Right ventricle myocardium inferior (tissue), 1 donor: ENCODE measurements at places on chromosomes 4 and X. TPM values are rescaled to one million over a fixed set of nuclear protein-coding genes. Genes with fewer than 3 reads are reported as not detected.

The PCDH18 gene
- total RNA-seq = 6.2 TPM

The TMEM255A gene
- total RNA-seq = 0.97 TPM

The SORBS2 gene
- total RNA-seq = 828 TPM

The IL2 gene
- not detected for total RNA-seq

The SRPX gene
- total RNA-seq = 63.8 TPM

The HMGB3 gene
- 7.8 TPM for total RNA-seq

The ZNF711 gene
- total RNA-seq = 0.27 TPM

The GPR173 gene
- total RNA-seq = 0.35 TPM

The COX7B2 gene
- total RNA-seq = not detected

The CTSO gene
- total RNA-seq = 7.4 TPM

The CYTL1 gene
- 0.81 TPM for total RNA-seq

The ARHGEF9 gene
- 38.0 TPM for total RNA-seq

- DNase-seq = no peak
These were observed 113.1 kb upstream of the VCX2 start for GRCh38 chrX:8284131-8284530.

GRCh38 chrX:136936183-136936549, 55.6 kb upstream of the RBMX start:
- DNase-seq = no peak

DNA sequence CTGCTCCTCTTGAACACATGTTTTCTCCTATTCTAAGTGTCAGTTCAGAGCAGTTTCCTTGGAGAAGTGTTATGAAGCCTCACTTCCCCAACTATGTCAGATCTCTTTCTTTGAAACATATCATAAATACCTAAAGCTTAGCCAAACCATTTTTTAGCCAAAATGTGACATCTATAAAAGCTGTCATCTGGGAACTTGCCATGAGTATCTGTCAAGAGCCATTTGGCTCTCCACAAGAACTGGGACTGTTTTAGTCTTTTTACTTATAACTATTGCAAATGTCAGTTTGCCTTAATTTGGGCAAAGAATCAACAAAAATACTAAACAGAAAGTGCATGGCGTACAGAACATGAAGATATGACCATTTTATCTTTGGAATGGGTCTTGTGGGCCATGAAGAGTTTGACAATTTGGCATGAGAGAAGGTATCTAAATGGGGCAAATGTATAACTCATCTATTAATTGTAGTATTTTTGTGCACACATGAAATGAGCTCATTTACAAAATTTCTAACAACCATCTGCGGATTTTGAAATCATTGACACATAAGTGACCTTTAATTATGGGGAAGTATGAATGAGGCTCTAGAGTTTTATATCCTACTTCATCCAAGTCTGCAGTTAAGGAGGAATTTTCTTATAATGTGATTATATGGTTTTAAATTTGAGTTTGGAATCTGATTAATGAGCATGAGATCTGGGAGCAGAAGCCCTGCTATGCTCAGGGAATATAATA, 129.1 kb upstream of the PACRGL start:
- DNase-seq = no peak

GRCh38 chr4:79638735-79639134, 230.7 kb upstream of the GK2 start:
- no peak for DNase-seq

DNA sequence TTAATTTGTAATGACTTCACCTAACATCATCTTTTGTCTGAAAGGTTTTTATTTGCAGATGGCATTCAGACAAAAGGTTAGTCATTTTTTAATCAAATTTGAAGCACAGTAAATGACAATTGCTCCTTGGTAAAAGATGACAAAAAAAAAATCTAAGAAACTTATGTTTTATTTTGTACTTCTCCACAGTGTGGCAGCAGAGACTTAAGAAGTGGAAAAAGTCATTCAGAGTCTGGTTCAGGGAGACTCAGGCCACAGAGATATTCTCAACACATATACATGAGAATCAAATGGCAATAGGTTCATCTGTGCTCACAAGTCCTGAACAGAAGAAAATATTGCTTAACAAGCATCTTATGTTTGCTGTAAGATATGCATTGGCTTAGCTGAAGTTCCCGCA, 436.2 kb downstream of the KCNIP4 start:
- no peak for DNase-seq

GRCh38 chr4:21090094-21090666, 389.9 kb downstream of the PACRGL start:
- no peak for DNase-seq

DNA sequence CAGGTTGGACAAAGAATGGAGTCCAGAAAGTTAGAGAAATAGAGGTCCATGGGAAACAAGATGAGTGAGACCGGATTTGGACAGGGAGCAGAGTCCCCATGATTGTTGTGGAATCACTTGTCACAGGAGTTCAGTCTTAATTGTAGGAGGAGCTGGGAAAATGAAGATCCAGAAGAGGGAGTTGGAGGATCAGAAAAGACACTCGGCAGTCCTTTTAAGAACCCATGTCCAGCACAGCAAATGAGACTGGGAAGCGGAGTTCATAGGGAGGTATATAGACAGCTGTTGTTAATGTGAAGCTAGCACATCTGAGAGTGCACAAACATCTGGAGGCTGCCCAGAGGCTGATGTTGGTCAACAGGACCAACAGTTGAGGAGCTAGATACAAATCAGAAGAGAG, 111.4 kb upstream of the RXFP1 start:
- DNase-seq = no peak

DNA sequence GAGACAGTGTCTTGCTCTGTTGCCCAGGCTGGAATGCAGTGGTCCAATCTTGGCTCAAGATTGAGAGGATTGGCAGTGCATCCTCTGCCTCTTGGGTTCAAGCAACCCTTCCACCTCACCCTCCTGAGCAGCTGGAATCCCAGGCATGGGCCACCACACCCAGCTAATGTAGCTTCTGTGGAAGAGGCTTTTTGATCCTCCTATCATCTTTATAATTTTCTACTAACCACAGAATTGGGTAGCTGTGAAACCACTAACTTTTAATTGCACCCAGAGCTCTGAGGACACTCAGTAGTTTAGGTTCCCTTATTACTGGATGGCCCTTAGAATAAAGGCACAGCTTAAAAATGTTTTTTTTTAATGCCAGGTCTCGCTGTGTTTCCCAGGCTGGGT, 8.9 kb upstream of the AGA start:
- DNase-seq = no peak

DNA sequence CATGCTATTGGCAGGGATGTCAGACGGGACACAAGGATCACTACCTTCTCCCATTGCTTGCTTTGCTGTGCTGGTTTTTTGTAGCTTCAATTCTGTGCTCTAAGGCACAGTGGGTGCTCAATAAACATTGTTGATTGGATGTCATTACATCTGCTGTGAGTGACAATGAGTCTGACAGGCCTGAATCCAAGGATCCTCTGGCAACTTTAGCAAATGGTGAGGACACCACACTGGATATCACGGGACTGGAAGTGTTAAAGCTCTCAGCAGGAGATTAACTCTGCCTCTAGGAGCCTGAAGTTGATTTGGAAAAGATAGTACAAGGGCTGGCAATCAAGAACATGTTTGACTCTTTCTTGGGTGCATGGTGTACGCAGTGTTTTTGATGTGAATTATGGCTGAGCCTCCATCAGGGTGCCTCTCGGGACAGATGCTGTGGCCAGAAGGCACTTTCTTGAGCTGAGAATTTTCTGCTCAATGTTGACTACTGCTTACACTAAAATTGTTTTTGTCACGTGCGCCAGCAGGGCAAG, 217.9 kb downstream of the ARAP2 start:
- no peak for DNase-seq

- no peak for DNase-seq
These were observed at the start of gene DLG3 for GRCh38 chrX:70444326-70444945. DLG3 (plus strand) TSS chrX:70444835; CDS start chrX:70445202, 367 bp downstream.

- DNase-seq = no peak
These were observed 986.0 kb downstream of the CCSER1 start for GRCh38 chr4:91113130-91113706.

GRCh38 chr4:37066159-37066558, 178.4 kb upstream of the NWD2 start:
- no peak for DNase-seq

DNA sequence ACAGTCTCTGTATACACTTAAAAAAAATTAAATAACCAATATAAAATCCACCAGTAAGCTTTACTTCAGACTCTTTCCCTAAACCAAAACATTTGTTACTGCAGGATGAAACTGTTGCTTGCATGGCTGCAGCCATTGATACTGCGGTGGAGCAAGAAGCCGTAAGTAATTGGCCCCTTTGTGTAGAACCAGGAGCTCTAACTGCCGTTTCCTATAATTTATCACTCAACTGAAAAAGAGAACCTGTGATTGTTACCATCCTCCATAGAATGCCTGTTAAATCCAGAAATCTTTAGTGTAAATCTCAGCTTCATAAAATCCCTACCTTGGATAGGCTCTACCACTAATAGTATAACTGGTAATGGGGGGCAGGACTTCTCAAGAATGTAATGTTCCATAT, 62.6 kb downstream of the KIF4A start:
- DNase-seq = no peak

GRCh38 chrX:40964008-40964407, 121.2 kb upstream of the USP9X start:
- DNase-seq = no peak

- peak; percentile 90 for DNase-seq
These were observed 348.5 kb downstream of the MID1IP1 start for GRCh38 chrX:39149761-39150160.

DNA sequence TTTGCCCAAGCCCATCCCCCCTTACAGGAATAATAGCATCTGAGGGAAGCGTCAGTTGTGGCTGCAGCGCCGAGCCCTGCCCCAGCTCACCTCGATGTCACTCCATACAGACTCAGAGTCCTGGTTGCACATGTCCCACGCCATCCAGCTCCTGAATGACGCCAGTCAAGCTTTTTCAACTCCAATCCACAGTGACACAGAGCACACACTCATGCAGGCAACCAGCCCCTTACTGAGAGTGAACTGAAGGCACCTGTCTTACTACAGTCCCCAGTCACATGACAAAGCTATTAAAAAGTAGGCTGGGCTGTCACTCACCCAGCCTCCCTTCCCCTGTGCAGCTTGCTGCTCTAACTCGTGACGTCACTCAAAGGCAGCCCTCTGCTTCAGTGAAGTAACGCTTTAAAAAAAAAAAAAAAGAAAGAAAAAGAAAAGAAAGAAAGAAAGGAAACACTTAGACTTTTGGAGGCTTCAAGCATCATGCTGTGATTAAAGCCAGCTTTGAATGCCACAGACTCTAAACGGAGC, at the start of gene PPARGC1A:
Gene PPARGC1A, minus strand, starts transcription at position 234 of the 528 bp plus-strand sequence. Its CDS starts 90 bp downstream, at position 144.
- peak; percentile 55 for DNase-seq

DNA sequence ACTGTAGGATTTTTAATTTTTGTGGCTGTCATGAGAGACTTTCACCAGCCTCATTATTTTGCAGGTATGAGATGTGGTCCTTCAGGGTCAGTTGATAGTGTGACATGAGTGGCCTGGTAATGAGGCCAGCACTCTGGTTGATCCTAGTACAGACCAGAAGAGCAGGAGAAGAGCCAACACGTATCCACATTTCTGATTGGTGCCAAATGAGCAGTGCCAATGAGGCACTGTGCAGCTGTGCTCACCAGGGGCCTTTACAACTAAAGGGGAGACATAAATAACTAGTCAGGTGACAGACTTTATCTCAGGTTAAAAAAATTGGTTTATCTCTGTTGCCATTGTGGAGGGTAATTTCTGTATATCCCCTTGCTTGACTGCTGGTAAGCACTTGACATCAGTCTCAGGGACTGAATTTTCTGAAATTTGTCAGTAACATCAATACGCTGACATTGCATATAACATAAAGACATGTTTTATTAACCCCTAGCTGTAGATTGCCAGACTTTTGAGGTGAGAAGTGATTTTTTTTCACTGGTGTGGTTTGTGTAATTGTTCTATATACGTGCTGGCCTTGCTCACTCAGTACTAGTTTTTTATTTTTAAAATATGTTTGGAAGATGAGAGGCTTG, 101.2 kb downstream of the AFF1 start:
- DNase-seq = no peak

GRCh38 chrX:40964633-40965586, 120.3 kb upstream of the USP9X start:
- DNase-seq = no peak

- DNase-seq = no peak
These were observed 61.2 kb upstream of the CITED1 start for GRCh38 chrX:72366701-72367454.

GRCh38 chr4:112717856-112718255, 80.9 kb downstream of the LARP7 start:
- no peak for DNase-seq

- no peak for DNase-seq
These were observed 5.1 kb upstream of the GABRQ start for GRCh38 chrX:152632445-152633097.

- DNase-seq = no peak
These were observed 14.0 kb downstream of the STOX2 start for GRCh38 chr4:183919141-183919540.

DNA sequence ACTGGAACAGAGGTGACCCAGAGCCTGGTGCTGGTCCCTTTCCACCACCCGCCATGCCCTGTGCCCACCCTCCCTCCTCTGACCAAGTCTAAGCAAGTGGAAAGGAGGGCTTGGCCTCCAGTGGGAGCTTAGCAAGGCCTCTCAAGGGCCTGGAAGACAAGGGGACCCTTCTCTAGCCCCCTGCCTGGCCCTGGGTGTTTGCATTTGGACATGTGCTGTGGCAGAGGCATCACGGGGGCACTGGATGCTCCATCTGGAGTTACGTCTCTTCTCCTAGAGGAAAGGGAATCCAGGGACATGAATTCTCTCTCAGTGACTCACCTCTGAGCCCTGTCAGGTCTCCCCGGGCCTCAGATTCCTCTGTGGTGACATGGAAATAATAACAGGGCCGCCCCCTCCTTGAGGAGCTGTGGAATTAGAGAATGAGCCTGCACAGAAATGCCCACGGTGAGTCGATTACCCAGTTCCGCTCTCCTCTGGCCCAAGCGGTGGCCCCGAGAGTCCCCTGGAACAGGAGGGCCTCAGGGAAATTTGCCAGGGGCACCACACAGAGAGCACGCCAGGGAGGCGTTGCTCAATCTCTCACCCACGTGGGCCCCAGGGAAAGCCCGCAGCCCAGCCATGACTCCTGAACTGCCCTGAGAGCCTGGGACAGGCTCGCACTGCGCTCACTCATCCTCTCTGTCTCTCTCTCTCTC, 189.6 kb downstream of the BCOR start:
- no peak for DNase-seq

DNA sequence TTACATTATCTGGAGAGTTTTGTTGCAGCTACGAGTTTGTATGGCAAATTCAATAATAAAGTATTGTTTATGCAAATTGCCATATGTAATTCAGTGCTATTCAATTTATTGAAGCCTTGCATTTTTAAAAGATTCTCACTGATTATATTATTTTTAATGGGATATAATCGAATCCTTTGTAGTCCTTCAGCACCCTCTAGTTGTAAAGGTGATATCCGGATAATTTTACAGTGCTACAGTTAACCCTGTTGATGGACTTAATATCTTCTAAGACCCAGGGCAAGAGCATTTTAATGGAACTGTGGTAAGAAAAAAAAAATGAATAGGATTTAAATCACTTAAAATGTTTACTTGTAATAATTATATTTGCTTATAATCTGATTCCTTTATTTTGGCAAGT, 48.5 kb upstream of the GRIA2 start:
- DNase-seq = no peak

GRCh38 chrX:14851526-14851925, 21.3 kb downstream of the FANCB start:
- no peak for DNase-seq

GRCh38 chr4:78781924-78782323, 5.8 kb downstream of the BMP2K start:
- DNase-seq = no peak

GRCh38 chrX:124127496-124127895, 166.0 kb downstream of the STAG2 start:
- no peak for DNase-seq

- no peak for DNase-seq
These were observed 118.2 kb downstream of the PJA1 start for GRCh38 chrX:69046996-69047490.
